Activated naive CD4-positive, alpha-beta T cell (primary cell): ENCODE measurements at places on chromosomes 7 and 10.

GRCh38 chr10:58913717-58914116, 262.7 kb upstream of the PHYHIPL start:
- no peak for DNase-seq

DNA sequence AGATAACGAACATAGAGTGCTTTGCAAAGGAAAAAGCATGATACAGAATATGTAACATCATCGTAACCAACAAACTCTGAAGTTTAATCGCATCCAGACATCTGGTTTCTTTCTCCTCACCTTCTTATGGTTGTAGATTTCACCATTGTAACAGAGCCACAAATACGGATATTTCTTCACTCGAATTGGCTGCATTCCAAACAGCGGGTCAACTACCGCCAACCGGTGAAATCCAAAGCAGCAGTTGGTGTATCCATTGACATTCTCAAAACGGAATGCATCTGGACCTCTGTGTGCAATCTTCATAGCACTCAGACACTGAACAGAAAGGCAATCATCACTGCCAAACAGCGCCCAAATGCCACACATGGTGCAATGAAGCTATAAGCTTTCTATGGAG, 3.4 kb downstream of the ASNS start:
- no peak for DNase-seq

DNA sequence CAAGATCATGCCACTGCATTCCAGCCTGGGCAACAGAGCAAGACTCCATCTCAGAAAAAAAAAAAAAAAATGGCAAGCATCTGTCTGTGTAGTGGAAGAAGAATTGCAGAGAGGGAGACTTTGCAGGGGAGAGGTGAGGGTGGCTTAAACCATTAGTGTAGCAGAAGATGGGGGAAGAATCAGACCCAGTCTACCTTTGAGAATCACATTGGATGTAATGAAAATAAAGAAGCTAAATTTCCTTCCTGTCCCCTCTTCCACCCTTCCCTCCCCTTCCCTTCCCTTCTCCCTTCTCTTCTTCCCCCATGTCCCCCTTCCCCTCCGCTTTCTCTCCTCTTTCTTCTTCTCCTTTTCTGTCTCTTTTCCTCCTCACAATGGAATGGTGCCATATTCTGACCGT, 180.8 kb upstream of the SVIL start:
- no peak for DNase-seq

- DNase-seq = no peak
Observed at GRCh38 chr7:87480386-87480785, 4.9 kb upstream of the ABCB4 start.

DNA sequence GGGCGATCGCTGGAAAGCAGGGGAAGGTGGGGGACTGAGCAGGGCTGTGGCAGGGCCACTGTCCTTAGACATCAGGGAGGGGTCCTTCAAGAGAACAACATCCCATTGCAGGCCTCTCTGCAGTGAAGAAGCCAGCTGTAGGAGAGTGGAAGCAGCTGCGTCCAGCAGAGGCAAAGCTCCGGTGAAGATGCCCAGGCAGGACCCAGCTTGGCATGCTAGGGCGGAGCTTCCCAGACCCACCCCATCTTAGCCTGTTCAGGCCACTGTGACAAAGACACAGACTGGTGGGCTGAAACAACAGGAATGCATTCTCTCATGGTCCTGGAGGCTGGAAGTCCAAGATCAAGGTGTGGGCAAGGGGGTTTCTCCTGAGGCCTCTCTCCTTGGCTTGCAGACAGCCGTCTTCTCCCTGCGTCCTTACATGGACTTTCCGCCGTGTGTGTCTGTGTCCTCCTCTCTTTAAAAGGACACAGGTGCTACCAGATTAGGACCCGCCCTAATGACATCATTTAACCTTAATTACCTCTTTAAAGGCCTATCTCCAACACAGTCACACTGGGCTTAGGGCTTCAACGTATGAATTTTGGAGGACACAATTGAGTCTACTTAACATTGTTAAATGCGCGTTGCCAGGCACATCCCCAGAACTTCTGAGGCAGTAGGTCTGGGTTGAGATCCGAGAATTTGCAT, 178.1 kb upstream of the GRB10 start:
- DNase-seq = no peak

DNA sequence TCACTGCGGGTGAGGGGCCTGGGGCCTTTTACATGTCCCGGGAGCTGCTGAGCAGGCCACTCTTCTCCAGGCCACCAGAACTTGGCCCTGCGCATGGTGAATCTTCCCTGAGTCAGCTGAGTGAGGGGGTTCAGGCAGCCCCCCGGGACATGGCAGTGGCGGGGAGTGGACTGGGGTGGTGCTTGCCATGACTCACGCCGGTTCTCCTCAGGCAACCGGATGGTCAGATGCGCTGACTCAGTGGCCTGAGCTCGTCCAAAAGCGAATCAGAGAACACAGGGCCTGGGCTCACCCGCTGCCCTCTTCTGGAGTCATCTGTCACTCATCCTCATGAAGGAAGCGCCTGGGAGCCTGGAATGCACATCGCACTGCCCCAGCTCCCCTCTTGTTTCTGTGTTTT, 33.5 kb downstream of the HTRA1 start:
- DNase-seq = no peak

DNA sequence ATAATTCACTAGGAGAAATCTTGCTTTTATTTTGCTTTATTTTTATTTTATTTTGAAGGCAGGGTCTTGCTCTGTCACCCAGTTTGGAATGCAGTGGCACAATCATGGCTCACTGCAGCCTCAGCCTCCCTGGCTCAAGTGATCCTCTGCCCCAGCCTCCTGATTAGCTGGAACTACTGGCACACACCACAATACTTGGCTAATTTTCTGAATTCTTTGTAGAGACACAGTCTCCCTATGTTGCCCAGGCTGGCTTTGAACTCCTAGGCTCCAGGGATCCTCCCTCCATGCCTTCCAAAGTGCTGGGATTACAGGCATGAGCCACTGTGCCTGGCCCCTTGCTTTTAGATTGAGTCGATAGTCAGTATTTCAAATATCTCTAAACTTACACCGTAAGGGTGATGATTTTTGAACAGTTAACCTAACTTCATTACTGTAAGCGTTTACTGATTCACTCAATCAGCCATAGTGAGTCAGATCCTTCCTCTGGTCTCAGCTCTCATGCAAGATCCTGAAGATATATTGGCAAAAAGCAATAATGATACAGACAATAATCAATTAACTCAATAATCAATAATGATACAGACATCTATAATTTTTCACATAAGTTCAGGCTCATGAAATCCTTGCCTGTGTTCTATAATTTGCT, 239.5 kb downstream of the KIAA1217 start:
- no peak for DNase-seq

- DNase-seq = no peak
Observed at GRCh38 chr7:102318482-102318971, 31.9 kb downstream of the SH2B2 start.

- DNase-seq = no peak
Observed at GRCh38 chr10:123165445-123166072, 11.4 kb downstream of the BUB3 start.

- no peak for DNase-seq
Observed at GRCh38 chr10:54262726-54263125, 538.3 kb downstream of the PCDH15 start.

- DNase-seq = no peak
Observed at GRCh38 chr10:15037691-15038090, 6.1 kb upstream of the OLAH start.

DNA sequence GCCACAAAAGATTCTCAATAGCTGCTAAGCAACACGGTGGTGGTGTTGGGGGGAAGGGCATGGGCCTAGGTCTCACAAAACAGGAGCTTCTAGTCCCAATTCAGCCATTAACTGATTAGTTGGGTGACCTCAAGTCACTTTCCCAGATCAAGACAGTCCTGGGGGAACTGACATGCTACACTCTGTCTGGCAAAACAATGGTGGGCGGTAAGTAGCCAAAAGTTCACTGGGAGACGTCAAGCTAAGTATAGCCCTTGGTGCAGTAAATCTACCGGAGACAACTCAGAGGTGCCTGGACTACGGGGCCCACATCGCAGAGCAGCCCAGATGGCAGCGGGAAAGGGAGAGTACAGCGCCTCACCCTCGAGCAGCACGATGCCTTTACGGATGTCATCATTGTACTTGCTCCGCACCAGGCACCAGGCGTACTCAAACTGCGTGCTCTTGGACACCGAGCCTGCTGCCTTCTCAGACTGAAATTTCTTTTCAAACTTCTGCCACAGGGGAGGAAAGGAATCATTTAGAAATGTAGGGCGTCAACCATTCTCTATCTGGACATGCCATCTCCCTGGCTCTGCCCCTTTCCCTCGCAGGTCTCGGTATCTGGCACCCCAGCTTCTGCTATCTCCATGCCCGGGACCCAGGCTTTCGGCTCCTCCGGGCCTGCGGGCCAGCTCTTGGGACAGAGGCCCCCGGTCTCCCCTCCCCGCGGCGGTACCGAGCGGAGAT, 1.1 kb downstream of the FIS1 start:
- no peak for DNase-seq

DNA sequence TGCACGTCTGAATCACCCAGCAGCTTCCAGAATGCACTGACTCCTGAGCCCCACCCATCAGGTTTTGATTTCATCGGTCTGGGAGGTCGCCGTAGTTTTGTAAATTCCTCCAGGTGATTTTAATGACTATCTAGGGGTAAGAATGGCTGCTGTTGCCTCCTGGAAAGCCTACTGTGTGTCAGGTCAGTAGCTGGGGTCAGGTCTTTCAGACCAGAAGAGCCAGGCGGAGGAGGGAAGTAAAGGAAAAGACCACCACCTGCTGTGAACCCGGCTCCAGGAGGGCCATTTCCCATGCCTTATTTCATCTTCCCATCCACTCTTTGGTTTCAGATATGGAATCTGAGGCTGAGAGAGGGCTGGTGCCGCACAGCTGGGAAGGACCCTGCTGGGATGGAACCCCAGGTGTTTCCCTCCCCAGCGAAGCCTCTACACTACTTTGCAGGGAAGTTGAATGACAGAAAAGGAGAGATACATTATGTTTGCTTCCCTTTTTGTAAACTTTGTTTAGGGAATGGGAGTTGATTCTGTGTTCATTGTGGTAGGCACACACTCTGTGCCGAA, 19.8 kb downstream of the ADAMTS14 start:
- DNase-seq = no peak

DNA sequence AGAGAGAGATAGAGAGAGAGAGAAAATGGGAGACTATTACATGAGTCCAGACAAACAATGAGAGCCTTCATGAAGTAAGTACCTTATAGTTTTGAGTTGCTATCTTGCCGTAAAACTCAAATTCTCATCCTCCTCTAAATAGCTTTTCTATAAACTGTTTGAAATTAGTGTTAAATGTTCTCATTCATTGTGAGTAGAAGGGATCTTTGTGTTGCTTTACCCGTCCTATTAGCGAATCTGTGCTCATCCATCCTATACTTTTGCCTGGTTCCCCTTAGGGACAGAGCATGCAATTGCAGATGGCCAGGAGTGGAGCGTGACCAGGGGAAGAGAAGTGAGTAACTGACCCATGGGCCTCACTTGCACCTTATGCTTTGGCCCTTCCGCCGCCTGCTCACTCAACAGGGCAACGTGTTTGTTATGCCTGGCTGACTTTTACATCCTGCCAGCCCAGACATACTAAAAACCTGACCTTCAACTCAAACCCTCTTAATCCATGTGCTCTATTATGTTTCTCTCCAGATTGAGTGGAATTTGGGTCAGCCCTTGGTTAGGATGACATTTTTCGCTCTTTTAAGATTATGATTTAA, 244.2 kb upstream of the YAE1 start:
- no peak for DNase-seq

DNA sequence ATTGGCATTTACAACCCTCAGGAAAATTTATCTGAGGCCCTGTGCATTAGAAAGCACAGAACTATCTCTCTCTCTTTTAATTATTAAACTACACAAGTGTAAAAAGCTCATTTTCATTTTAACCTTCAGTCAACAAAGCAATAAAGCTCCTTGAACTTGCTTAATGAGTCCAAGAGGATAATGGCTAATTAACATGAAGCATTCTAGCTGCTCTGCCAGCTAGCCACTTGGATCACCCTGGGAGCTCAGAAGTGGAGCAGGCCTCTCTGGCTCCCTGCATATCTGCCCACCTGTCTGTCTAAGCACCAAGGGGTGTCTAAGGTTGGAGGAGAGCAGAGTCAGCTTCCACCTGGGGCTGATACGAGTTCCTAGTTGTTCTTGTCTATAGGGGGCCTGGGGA, 56.0 kb upstream of the SLC35G1 start:
- DNase-seq = no peak

DNA sequence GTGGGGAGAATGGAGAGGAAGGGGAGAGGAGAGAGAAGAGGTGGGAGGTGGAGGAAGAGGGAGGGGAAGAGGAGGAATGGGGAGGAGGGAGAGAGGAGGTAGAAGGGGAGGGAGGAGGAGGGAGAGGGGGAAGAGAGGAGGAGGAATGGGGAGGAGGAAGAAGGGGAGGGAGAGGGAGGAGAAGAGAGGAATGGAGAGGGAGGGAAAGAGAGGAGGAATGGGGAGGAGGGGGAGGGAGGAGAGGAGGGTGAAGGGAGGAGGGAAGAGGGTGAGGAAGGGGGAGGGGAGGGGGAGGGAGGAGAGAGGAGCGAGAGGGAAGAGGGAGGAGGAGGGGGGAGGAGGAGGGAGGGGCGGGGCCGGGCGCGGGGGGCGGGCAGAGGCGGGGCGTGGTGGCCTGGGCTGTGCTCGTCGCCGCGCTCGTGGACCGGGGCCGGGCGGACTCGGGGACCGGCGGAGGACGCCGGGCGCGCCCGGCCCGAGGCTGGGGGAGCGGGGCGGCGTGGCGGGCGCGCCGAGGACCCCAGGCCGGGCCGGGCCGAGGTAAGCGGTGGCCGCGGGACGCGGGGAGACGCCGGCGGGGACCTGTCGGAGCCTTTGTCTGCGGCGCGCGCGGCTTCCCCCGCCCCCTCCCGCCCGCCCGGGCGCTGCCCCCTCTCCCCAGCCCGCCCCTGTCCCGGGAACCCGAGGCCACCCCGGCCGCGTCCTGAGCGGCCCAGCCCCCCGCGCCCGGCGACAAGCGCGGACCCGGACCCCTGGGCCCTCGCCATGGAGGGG, at the start of gene SLC29A4:
Gene SLC29A4, plus strand, starts transcription at position 401 of the 774 bp plus-strand sequence. CDS start 4,874 bp downstream, outside the sequence.
- no peak for DNase-seq

- no peak for DNase-seq
Observed at GRCh38 chr7:390761-391410, 100.9 kb downstream of the FOXL3 start.

- DNase-seq = no peak
Observed at GRCh38 chr10:102400598-102401341, 5.3 kb downstream of the NFKB2 start.

GRCh38 chr7:143426479-143427142, 16.6 kb upstream of the TAS2R60 start:
- DNase-seq = no peak
